ENCODE measurements at places on chromosomes 4 and X.

GRCh38 chr4:128636906-128637305 lies 172.6 kb upstream of the JADE1 start:
- no peak for DNase-seq

DNA sequence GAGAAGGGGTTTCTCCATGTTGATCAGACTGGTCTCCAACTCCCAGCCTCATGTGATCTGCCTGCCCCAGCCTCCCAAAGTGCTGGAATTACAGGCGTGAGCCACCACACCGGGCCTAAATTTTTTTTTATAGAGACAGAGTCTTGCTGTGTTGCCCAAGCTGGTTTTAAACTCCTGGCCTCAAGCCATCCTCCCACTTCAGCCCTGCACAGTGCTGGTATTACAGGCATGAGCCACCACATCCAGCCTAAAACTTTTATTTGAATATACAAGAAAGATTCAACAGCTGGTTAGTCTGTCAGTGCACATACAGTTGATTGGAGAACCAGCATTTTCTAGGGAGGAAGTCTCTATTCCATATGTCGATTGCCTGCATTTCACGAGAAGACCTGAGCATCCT lies 91.2 kb downstream of the LRP2BP start:
- DNase-seq = no peak

DNA sequence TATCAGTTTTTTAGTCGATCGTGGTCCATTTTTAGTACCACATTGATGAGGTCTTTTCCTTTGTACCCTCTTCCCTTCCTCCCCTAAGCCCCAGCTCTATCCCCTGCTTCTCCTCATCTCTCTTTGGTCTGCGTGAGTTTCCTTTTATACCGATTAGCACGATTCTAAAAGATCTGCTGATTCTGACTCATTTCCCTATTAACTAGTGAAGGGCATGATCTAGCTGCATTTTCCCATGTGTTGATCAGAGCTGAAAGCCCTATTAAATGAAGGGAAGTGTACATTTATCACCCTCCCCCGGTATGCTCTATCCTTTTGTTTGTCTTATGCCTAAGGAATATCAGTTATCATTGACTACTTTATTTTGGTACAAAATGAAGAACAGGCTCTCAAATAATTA lies 181.7 kb upstream of the NPY2R start:
- DNase-seq = no peak

GRCh38 chr4:23945451-23946017 lies 55.7 kb upstream of the PPARGC1A start:
- no peak for DNase-seq

Data from NCI-H2227 treated with DMSO at 0.1 percent for 48 hours (cell line).